ENCODE measurements at places on chromosomes 4 and X.

DNA sequence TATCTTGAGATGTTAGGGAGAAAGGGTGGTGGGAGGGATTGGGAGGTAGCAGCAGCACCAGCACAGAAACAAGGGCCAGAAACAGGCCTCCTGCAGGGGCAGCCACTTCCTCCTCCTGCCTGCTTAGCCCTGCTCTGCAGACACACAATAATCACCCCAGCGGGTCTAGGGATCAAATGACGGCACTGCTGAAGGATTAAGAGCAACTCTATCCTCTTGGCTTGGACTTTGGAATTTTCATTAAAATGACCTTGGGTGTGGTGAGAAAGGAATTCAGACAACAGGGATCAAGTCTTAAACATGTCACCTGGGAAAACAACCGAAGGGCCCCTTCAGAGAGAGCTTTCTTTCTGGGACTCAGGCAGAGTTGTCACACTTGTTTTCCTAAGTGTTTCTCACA, 353.4 kb downstream of the SPRY1 start:
- DNase-seq, result no peak

DNA sequence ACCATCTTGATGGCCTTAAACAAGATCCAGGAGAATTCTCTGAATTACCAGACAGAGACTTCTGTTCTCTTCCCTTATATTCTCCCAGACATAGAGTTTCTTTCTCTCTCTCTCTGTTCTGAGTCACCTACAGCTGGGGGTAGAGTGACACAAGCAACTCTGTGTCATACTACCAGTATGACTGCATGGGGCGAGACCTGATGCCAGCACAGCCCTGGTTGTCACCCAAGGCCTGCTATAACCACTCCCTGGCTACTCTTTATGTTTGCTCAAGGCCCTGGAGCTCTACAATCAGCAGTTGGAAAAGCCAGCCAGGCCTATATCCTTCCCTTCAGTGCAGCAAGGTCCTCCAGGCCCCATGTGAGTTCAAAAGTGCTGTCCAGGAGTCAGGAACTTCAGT, 114.2 kb upstream of the TENT5D start:
- DNase-seq, result no peak

DNA sequence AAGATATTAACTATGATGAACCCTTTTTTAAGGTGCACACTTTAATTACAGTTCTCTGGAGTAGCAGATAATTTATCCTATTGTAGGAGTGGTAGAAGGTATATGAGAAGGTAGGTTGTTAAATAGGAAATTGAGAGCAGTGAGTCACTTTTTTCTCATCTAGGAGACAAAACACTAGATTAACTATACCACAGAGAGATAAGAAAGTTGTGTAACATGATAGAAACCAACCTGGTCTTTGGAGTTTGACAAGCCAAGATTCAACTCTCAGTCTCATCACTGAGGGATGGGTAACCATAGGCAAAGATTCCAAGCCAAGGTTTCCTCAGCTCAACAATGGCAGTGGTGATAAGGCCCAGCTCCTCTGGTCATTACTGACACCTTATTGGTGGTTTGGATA, 104.0 kb downstream of the MAD2L1 start:
- DNase-seq, result no peak

DNA sequence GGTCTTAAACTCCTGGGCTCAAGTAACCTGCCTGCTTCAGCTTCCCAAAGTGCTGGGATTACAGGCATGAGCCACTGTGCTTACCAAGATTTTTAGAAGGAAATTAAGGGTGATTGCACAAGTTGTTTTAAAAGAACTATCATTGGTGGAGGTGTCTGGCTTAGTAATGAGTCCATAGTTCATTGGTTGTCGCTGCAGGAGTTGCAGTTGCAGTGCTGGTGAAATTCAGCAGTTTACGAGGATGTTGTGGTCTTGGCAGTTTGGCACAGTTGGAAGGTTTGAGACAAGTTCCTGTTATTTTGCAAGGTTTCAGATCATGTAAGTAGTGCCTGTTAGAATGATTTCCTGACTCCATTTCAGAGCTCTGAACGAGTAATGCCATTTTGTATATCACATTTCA, 48.1 kb downstream of the RAB40AL start:
- no peak for DNase-seq

- no peak for DNase-seq
These were observed 169.7 kb downstream of the TMEM47 start for GRCh38 chrX:34487364-34487763.

Data from CD4-positive, alpha-beta T cell treated with Interleukin-1 beta for 1 hour (primary cell).